ENCODE measurements at places on chromosomes 2 and 18.

DNA sequence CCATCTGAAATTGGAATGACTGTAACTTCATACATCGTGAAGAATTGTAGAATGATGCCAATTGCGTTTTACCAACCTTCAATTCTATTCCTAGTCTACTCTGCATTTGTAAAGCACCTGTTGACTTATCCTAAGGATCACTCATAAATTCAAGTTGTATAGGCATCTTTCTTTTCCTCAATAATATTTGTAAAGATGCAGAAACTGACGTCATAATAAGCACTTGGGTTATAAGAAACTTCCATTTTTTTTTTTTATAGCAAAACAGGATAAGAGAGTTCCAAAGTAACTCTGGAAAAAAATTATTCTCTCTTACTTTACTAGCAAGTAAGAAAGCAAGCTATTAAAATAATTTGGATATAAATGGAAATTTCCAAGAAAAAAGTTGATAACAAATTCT is 1377.4 kb upstream of the ACVR2A start:
- no peak for DNase-seq

DNA sequence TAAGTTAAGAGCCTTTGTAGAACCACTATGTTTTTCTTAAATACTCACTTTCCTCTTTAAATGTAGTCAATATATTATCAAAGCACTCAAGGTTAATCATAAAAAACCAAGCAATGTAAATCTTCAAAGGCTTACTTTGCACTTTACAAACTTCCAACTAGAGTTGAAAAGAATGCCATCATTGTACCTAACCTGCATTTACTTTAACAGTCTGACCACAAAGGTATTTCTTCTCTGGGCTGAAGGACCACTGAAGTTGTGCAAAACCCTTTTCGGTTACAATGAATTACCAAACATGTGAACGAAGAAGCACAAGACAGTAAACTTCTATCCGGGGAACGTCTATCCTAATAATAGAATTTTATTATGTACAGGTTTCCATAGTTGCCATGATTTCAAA is 3.0 kb downstream of the HNRNPLL start:
- no peak for DNase-seq

DNA sequence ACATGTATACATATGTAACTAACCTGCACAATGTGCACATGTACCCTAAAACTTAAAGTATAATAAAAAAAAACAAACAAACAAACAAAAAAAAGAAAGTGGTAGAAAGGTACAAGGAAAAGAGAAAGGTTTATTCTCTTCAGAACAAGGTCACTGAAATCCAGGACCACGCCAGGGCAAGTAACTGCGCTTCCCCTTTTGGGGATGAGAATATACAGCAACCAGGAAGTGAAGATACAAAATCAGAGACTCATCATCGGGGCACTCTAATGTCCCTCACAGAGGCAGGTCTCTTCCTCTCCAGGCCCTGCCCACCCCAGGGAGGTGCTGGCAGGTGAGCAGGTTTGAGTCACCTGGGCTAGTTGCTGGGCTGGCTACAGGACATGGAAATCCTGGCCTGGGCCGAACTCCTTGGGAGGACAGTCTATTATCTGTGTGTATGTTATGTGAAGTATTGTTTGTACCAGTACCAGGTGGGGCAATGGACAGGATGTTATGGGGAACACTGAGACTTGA is 100.4 kb upstream of the GPR45 start:
- DNase-seq, result no peak

- no peak for DNase-seq
Measured at GRCh38 chr2:200353120-200353519, 46.6 kb downstream of the SPATS2L start.

DNA sequence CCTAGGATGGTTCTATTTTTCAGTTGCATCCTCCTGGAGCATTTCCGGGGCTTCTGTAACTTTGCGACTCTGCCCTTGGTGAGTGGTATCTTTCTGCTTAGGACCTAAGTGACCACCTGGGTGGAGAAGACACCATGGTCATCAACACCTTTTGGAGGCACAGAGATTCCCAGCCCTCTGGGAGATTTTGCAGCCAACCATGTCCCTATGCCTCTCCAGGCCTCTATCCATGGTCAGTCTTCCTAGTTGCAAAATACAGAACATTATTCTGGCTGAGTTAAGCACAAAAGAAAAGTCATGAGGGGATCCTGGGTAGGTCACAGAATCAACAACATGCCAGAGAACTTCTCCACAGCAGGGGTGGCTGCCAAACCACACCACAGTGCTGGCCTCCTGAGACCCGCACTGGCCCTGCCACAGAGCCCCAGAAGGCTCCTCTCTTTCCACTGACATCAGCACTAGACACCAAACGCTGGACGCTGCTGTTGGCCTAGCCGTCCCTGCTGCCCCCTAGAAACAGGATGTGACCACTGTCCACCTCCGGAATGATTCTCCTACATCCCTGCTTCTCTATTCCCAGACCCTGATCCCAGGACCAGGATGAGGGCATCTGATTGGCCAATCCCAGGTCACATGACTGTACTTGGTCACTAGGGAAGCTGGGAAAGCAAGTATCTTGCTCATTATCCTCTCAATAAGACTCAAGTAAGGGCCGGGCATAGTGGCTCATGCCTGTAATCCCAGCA is 47.7 kb downstream of the SMAD7 start:
- DNase-seq, result no peak

- DNase-seq, result no peak
Measured at GRCh38 chr18:811892-812375, at the start of gene YES1. Gene YES1, minus strand, starts transcription at chr18:812242. Its CDS starts 55,415 bp downstream, at chr18:756827.

DNA sequence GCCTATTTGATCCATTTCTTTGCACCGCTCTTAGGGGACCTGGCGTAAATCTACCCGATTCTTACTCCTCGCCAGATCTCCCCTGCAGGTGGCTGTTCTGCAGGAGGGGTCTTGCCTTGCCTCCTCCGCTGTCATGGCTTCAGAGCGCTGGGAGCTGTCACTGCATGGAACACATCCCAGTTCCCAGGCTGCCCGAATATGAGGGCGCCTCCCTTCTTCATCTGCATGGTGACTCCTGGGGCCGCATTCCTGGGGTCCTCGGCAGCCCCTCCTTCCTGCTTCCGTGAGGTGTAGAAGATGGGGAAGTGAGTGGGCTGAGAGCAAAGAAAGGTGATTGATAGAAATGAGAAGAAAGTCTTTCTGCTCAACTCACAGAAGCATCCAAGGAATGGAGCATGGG is 27.3 kb upstream of the COPS8 start:
- no peak for DNase-seq

DNA sequence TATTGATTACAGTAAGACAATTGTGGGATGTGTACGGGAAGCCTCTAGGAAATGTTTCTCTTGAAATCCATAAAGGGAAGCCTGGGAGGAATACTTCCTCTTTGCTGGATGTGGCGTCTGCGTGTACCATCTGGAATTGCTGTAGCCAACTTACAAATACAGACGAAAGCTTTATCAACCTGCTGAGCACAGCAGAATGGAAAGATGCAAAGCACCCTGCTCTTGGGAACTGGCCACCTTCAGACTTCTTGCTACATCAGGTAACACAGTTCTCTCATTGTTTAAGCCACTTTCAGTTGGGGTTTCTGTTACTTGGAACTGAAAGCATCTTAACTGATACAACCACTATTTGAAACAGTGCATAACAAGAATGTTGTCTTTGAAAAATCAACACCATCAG is 213.8 kb downstream of the HRH4 start:
- DNase-seq, result no peak
